Fibroblast of mammary gland (primary cell): ENCODE measurements at places on chromosomes 2 and 18.

DNA sequence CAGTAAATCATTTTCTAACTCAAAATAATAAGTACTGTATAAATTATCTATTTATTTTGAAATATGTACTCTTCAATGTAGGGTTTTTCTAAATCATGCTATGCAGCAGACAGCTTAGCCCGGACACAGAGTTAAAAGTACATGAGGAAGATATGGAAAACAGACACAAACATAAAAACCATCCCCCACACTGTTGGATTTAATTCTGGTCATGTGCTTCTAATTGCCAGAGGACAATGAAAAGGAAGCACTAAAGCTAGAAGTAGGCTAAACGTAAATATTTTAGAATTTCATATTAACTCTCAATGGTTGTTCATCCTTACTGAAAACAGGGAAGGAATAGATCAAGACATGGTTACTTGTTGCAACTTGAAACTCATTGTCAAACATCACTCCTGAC, 420.7 kb downstream of the ERBB4 start:
- DNase-seq: no peak

DNA sequence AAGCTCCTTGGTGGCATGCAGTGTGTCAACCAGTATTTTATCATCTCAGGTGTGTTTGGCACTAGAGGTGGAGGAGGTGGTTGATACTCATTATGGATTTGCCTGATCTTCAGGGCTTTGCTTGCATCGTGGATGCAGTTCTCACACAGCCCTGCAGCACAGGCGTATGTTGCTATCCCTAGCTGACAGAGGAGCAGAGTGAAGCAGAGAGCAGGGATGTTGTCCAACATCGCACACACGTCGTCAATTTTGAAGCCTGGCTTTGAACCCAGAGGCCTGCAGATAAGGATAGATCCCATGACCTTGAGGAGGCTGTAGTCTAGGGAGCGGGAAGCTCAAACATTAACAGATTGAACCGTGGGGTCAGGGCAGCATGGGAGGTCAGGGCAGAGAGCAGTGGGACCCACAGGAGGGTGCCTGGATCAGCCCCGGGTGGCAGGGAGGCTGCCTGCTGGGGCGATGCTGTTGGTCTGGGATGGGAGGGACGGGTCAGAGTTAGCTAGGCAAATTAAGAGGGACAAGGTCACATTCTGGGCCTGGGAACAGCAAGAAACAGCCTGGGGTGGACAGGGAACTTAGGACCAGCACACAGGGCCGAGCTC, 4.2 kb downstream of the RNF144A start:
- DNase-seq: no peak

DNA sequence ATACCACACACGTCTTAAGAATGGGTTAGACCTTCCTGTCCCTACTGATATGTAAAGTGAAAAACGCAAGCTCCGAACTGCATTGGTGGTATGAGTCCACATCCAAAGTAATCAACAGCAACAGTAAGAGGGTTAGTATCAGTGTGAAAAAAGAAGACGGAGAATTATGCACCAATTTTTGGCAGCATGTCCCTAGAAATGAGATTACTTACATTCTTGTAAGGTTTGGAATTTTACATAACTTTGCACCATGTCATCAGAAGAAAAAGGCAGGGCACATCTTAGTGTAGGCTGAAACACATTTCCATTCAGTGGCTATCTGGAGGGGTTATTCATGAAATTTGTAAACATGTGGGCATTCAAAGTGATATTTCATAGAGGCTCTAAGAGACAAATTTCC, 88.2 kb downstream of the LONRF2 start:
- DNase-seq: no peak

DNA sequence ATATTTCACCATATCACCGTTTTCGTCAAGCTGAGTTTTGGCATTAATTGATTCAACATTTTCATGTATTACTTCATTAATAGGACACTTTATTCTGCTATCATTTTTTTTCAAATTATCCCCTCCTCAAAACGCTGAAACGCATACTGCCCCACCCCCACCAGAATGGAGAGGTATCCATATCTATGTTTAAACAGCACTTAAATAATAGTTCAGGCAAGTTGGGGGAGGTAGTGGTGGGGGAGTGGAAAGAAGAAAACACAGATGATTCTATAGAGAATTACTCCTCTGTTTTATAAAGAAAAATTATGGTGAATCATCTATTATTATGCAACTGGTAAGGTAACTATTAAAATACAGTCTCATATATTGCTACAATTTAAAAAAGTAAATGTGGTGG, 314.4 kb upstream of the ZEB2 start:
- DNase-seq: no peak

DNA sequence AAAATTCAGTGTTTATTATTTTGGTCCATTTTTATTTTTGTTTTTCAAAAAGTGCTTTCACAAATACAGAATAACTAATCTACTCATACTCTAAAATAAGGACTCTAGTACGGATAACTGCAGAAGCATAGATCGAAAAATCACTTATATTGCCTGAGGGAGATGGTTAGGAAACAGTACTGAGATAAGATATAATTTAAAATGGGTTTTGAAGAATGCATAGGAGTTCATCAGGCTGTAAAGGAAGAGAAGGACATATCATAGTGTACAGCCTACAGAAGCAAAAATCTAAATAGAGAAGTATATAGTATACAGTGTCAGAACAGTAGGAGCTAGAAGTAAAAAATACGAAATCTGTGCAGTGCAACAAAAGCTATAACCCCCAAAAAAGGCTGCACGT, 247.4 kb downstream of the SOX11 start:
- DNase-seq: no peak

DNA sequence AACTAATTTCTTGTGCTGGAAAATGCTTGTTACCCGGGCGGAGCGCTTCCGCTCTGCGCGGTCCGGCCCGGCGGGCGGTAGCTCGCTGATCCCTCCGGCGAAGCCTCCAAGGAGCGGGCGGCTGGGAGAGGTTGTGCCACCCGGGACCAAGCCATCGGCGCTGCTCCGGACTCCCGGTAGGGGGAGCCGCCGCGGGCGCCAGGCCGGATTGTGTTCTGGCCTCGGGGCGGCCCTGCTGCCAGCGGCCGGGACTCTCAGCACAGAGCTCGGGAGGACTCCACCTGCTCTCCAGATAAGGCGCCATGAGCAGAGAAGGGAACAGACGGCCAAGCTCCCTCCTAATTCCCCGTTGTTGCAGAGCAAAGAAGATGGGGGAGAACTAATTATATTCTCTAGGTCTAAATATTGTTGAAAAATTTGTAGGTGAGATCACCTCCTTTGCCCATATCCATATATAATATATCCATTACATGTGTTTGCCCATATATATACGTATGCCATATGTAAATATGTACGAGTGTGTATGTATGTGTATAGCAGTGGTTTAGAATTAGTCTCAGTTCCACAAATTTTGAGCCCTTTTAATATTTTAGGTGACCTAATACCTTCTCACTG, 13.8 kb upstream of the SATB2 start:
- DNase-seq: peak; percentile 49

DNA sequence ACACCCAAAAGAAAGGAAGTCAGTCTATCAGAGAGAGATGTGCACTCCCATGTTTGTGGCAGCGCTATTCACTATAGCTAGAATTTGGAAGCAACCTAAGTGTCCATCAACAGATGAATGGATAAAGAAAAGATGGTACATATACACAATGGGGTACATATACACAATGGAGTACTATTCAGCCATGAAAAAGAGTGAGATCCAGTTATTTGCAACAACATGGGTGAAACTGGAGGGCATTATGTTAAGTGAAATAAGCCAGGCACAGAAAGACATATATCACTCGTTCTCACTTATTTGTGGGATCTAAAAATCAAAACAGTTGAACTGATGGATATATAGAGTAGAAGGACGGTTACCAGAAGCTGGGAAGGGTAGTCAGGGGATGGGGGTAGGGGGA, 99.9 kb upstream of the ZNF516 start:
- DNase-seq: no peak

DNA sequence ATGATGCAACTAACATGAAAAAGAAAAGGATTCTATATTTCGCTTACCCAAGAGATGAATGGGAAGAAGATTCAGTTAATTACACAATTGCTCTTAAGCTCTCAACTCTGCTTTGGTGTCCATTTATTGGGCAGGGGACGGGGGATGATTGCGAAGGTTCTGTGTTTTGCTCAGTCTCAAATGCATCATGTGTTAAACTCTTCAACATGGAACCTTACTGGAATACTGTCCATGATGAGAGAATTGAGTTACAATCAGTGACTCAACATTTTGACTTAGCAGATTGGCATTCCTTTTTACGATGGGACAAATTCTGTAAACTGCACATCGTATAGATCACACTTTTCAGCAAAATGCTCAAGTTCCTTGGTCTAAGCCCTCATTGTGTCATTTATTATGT, 135.6 kb downstream of the RBMS1 start:
- DNase-seq: peak; percentile 91

- no peak for DNase-seq
Observed at GRCh38 chr18:59387687-59388565, 28.9 kb upstream of the LMAN1 start.

DNA sequence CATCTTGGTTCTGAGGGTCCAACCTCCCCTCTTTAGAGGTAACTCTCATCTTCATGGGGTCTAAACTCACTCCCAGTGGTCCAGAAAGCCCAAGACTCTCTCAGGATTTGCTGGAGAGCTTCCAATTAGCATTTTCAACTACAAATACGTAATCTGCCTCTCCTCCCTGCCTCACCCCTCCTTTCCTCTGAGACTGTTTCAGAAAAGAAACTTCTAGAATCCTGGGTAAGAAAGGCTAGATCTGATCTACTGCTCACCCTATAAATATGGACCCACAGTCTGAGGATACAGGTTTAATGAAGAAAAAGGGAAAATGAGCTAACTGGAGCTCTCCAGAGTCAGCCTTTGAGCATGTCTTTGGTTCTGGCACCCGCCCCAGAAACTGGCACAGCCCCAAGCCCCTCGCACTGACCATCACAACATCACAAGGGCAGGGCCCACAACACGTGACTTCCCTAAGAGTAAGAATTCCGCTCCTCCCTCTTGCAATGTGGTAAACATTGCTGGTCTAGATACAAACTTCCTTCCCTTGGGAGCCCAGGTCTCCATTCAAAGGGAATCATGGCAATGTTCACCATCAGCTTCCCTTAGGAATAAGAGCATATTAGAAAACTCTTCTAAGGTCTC, 21.7 kb upstream of the IHH start:
- no peak for DNase-seq

DNA sequence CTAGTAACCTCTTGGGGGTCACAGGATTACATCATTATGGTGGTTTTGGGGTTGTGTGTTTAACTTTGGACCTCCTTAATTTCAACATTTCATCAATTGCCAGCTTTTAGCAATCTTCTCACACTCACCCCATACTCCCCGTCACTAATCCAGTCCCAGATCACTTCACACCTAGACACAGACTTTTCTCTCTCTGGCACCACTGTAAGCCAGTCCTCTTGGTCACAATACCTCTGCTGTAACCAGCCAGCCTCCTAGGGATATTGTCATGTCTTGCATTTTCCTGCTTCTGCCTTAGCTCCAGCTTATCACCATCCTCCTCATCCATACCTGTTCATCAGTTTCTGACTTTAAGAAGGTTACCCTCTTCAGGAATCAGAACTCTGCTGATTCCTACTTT, 1.6 kb upstream of the STK17B start:
- DNase-seq: no peak

DNA sequence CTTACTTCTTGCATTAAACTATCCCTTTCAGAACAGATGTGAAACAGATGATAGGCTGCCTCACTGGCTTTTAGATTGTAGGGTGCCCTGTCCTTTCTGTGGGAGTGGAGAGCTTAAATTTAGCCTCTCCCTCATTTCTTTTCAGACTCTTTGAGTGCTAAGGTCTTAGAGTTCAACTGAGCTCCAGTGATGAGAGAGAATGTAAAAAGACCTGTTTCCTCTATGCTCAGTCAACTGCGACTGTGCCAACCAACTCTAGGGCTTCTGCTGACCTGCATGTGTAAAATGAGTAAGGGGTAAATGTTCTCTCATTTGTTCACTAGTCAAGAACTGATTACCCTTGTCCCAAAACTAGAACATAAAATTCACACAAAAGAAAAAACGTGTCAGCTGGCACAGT, 104.8 kb upstream of the TGFA start:
- DNase-seq: no peak

DNA sequence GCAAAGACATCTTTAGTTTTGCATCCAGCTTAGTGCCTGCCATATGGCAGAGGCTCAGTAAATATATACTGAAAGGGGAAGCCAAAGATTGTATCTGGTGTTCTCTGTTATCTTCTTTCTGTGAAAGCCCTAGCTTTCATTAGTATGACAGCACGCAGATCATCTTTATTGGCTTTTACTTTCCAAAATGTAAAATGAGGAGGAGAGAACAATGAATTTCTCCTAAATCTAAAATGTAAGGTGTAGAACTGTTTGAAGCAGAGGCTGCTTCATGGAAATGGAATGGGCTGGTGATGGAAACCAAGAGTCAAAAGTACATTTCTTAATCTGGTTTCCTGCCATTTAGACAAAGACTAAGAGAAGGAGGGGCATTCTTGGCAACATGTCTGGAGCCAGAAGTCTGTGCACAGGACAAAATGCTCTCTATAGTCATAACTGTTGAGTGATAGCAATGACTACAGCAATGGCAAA, 1029.9 kb upstream of the PIK3C3 start:
- DNase-seq: no peak

DNA sequence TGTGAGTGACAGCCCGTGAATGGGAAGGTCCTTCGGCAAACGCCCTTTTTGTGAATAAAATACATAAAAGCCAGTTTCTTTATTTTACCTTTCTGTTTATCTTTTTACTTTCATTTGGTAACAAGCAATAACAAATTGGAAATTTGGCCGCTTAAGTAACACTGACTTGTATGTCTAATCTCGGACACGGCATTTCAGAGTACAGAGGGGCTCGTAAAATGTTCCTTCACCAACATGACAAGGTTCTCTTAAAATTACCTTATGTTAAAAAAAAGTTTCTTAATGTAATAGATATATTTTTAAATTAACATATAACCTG, 558 bp upstream of the NEMP2 start:
- DNase-seq: no peak

DNA sequence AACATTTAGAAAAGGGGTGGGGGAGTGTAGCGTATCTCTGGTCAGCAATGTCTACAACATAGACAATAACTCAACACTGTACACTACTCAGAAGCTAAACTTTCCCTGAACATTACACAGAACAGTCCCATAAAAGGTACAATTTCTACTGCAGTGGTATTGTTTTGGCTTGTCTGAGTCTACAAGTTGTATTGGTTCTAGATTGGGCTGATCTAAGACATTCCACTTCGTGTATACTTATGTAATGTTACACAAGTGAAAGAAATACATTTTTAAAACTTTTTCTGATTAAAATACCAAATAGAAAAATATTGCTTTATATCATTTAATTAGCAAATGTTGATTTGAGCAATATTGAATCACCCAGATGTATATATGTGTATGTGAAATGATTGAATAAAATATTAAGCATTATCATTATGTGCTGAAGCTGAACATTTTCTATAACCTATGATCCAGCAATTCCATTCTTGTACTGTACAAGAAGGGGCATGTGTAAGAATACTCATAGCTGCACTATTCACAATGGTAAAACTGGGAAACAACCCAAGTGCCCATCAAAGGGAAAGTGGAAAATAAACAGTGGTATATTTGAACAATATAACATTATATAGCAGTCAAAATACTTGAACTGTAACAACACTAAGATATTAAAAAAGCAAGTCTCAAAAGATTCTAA, 52.4 kb downstream of the VSNL1 start:
- DNase-seq: no peak

- peak; percentile 69 for DNase-seq
Observed at GRCh38 chr2:20796374-20796791, 26.5 kb downstream of the LDAH start.

- no peak for DNase-seq
Observed at GRCh38 chr2:73374269-73374668, 11.4 kb upstream of the ALMS1 start.
